Activated gamma-delta T cell treated with anti-CD3 and anti-CD28 coated beads, Interleukin-2, amount 50 U/mL, for 16 hours (primary cell): ENCODE measurements at places on chromosomes 6 and 20.
A peak's percentile ranks its signal among the peaks of the same experiment; 100 is the strongest.

- no peak for DNase-seq
Observed at GRCh38 chr6:109008054-109008453, 86.6 kb downstream of the SESN1 start.

DNA sequence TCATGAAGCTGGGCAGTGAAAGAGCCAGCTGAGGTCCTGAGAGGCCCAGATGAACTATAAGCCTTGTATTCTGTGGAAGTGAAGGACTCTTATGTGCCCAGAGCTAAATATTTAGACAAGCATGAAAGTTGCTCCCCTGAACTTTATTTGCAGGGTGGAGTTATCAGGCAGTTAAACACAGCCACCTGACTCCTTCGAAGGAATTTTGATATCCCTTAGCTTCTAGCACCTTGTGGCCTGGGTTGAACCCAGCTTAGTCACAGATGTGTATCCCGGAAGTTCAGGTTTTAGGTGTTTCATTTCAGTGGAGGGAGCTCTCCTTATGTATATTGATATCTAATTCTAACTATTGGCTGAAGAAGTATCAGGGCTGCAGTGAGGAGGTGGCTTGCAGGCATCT is 20.4 kb downstream of the NR2E1 start:
- DNase-seq: no peak

GRCh38 chr20:63100926-63101699 is 94.3 kb upstream of the BHLHE23 start:
- DNase-seq: no peak

DNA sequence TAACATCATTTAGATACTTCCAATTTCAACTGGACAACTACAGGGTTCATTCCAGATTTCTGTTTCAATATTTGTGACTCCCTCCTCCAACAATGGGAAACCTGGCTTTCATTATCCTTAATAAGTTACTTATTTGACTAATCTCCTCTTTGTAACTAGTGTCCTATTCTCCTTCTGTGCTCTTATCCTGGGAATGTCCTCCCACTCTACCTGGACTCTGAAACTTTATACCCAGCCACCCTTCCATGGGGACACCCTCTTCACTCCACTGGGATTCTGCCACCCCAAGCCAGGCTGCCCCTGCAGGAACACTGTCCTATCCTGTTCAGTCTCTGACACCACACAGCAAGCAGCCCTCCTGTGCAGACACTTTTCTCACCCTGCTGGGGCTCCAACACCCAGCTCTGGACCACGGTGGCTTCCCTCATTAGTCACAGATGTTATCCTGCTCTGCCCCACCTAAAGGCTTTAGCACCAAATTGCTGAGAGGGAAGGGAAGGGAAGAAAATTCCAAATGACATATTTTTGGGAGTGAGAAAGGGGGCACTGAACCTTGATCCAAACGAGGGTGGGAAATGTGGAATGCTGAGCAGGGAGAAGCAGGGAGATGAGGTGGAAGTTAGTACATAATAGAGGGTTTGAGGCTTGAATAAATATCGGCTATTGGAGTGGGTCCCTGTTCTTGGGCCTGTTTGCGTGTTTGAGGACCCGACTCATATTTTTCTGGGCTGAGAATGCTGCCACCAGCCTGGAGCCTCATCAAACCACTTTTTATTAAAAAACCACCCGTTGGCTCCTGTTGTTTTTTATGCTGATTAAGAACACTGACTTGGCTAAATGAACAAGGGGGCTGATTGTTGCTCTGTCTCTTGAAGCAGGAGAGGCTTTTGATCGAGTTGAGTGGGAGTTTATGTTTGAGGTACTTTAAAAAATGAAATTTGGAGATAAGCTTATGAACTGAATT is 54.0 kb upstream of the AKIRIN2 start:
- DNase-seq: no peak

GRCh38 chr20:48797850-48798747 is 29.7 kb downstream of the PREX1 start:
- no peak for DNase-seq

DNA sequence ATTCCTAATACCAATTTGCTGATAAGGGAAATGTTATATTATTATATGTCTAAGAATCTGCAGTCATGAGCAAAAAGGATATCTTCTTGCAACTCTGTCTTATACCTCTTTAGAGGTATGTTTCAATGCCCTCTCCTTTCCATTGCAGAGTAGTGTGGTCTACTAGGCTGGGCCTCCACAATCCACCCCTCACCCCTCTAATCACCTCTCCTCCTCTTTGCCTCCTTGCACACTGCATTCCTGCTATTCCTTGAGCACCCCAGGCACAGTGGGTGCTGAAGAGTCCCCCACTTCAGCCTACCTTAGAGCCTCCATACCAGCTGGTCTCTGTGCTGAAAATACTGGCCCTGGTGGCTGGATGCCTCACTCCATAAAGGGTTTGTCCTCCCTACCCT is 26.9 kb downstream of the ARMC2 start:
- DNase-seq: no peak

GRCh38 chr20:10673842-10674683 is at the start of gene JAG1:
Gene JAG1 (minus strand): TSS chr20:10673999. CDS start chr20:10673530, 469 bp downstream.
- DNase-seq: no peak

DNA sequence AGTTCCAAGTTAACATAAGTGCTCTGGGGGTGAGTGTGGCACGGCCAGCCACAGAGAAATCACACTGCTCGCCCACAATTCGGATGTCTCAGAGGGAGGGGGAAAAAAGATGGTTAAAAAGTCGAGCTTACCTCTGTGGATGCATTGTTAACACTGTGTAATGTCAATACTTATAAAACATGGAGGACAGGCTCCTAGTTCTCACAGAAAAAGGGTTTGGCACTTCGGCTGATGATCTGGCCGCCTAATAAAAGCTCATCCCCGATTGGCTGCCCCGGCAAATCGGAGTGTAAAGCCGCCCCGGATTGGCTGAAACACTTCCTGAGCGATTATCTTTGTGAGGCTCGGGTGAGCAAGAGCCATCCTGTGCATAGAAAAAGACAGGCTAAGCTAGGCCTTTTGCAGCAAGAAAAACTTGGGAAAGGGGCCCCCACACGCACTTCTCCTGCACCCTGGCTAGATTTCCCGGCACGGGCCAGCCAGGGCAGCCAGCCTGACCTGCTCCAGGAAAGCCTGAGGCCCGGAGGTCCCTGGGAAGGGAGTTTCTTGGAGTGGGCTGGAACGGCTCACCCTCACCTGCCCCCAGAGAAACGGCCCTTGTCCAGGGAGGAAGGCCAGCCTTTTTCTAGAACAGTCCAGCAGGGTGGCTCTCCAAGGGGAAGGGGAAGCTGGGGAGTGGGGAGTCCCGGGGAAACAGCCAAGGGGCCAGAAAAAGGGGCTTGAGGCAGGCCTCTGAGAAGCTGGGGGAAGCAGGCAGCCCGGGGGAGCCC is at the start of gene ZMYND8:
ZMYND8 (minus strand) TSS at position 174 of the 770 bp plus-strand sequence; CDS start at position 145, 29 bp downstream.
- peak; percentile 91 for DNase-seq

DNA sequence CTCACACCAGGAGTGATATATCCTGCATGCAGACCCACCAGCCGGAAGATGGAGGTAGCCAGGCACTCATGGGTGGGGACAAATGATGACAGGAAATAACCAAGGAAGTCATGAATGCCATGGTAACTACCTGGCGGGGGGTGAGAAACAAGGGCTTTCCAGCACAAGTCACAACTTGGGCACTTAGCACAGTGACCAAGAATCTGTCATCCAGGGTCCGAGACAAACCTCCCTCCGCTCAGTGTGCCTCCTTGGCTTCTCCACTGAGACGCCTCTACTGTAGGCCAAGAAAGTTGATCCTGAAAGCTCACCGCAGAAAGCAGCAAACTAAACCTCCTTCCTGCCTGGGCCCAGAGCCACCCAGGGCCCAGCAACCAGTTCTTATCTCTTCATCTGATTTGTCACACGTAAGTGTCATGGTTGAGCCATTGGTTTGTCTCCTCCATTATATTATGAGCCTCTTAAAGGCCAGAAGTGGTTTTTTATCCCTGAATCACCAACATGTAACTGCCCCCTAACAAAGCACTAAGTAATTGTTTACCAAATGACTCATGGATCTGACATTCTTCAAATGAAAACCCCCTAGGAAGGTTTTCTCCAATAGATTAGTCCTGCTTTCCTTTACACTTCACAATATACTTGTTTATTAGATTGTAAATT is 84.3 kb upstream of the TAB2 start:
- peak; percentile 12 for DNase-seq

DNA sequence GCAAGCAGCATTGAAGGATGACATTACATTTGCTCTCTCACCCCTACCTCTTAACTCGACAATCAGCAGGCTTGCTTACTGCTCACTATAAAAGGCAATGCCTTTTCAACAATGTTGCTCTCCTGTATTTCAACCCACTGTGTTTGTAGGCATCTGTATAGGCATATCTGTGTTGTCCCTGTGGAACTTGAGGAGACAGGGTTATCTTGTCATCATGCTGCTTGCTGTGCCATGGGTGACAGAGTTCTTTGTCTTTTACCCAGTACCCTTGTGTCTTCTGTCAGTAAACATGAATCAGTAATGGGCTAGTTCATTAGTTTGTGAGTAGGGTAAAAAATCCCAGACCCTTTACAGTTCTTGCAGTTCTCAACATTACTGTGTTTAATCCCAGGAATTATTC is 25.2 kb downstream of the PHF3 start:
- DNase-seq: no peak

GRCh38 chr20:38700926-38701325 is 23.4 kb upstream of the SLC32A1 start:
- no peak for DNase-seq

DNA sequence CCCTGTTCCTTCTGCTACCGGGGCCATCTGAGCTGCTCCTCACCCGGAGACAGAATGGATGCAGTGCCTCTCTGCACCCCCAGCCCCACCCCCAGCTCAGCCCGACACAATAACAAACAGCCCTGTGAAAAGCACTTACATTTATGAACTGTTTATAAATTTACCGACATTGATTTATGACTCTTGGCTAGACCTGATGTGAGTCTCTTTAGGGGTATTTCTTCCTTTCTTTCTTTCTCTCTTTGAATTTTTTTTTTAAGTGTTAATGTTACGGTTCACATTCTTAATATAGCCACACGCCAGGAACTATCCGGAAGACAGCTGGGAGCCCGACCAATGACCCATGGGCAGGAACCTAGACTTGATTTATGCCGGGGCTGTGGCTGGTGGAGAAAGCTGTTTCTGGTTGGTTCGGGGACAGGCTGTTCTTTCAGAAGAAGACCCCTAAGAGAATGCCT is 266.3 kb downstream of the CDC5L start:
- no peak for DNase-seq

DNA sequence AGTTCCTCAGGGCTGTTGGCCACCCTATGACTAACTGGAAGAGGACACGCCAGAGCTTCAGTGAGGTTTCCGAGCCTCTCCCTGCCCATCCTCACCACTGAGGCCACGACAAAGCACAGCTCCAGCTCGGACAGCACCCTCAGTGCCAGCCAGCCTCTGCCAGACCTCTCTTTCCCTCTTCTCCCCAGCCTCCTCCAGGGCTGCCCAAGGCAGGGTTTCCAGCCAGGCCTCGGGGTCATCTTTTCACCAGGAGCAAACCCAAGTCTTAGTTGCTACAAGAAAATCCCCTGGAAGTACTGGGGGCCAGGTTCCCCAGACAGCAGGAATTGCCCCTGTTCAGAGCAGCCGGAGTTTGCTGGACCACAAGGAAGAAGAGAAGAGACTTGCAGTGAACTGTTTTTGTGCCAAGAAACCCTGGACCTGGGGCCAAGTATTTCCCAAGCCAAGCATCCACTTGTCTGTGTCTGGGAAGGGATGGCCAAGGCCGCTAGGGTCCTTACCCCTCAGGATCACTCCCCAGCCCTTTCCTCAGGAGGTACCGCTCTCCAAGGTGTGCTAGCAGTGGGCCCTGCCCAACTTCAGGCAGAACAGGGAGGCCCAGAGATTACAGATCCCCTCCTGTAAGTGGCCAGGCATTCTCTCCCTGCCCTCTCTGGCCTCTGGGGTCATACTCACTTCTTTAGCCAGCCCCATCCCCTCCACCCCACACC is 41.6 kb downstream of the PLAGL2 start:
- DNase-seq: no peak

- no peak for DNase-seq
Observed at GRCh38 chr6:159727717-159728445, 575 bp downstream of the WTAP start.

DNA sequence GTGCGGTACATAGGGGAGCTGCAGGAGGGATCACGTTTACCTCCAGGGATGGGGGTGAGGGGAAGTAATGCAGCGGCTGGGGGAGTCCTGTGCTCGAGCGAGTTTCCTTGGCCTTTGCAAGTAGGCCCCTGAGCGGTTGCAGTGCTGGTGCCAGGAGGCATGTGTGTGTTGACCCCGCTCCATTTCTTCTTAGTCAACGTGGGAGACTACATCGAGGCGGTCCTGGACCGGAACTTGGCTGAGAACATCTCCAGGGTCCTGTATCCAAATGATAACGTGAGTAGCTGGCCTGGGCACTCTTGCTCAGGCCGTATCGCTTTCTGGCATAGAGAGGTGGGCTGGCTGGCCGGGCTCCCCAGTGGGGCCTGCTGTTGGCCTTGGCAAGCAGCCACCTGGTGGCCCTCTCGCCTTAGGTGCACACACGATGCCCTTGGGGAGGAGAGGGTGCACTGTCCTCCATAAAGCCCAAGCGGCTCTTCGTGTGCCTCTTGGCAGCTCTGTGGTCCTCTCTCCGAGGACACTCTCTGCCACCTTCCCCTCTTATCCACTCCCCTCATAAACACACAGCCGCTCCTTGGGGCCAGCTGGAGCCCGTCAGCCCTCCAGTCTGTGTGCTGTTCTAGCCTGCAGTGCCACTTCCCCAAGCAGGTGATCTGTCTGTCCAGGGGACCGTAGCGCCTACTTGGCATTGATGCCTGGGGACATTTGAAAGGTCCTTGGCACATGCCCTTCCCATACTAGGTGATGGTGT is 29.3 kb downstream of the PYGB start:
- DNase-seq: no peak

DNA sequence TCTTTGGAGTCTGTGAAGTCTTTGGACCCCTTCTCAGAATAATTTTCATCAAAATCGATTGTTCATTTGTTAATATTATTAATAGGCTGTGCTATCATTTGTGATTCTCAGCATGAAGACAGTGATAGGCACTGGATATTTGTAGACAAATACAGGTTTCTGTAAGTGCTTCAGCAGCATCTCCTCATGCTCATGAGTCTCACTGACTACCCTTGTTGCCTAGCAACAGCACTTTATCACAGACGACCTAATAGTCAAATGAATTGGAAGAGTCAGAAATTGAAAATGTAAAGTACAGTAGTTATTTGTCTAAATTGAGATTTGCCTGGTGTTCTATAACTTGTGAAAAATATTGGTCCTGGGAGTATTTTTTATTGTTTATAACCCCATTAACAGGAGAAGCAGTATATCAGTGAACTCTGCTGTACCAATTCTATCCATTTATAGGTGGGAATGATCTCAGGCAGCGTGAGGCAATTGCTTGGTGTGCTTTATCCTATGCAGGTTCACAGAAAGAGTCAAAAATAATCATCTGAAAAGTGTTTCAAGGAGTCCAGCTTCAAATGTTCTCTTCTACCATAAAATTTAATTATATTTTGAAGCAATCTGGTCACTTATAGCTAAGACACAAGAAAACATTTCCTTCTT is 684.6 kb downstream of the RFPL4B start:
- no peak for DNase-seq

DNA sequence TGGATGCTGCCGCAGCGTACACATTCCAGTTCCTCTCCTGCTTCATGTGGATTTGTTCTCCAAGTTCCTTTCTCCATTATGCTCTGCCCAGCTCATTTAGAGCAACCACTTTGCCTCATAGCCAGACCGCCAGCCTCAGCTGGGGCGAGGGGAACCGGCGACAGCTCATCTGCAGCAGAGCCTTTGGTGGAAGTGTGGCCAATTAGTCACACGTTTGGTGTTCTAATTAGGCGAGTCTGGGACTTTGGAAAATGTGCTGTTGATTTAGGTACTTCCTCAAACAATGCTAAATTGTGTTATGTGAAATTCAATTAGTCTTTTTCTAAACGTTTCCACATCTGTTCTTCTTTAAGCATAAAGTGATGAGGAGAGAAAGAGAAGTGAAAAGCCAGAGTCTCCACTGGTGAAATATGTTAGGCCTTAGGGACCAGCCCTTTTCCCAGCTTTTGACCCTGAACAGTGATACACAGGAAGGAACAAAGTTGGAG is 217.9 kb downstream of the TBX18 start:
- DNase-seq: no peak
